ENCODE measurements at places on chromosomes 4 and X. TPM values are rescaled to one million over a fixed set of nuclear protein-coding genes. Genes with fewer than 3 reads are reported as not detected.

DNA sequence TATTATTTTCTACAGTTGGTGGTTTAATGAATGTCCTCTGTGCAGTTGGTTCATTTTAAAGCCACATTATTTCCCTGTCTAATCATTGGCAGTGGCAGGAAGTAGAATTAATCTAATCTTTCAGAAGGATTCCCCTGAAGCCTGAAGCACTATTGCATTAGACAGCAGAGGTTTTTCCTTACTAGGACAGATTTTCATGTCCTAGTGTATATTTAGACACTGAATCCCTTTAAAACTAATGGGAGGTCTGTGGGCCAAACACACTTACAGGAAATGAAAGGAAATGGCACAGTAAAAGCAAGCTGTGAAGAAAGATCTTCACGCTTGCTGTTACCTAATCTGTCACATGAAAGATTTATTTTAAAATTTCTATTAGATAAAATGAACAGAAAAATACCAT is 165.2 kb downstream of the SLC39A8 start:
- ATAC-seq, result no peak

GRCh38 chr4:145545538-145546174 is 64.0 kb downstream of the SMAD1 start:
- ATAC-seq, result peak; percentile 65

GRCh38 chrX:77749695-77750094 is 36.3 kb downstream of the ATRX start:
- ATAC-seq, result no peak

DNA sequence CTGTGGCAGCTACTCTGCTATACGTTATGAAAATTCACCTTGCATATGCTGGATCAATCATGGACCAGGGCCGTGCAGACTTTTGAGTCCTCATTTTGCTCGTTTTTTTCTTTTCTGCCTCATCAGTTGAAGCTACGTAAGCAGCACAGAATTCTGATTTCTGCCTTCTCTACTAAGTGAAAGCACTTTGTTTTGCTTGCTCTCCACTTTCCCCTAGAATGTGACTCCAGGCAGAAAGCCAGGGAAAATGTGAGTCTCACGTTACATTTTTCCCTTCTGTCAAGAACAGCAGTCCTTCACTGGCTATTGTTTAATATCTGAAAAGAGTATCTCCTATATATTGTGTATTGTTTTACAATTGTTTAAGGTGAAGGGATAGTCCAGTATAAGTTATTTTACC is 1840.1 kb downstream of the PCDH7 start:
- ATAC-seq, result no peak

DNA sequence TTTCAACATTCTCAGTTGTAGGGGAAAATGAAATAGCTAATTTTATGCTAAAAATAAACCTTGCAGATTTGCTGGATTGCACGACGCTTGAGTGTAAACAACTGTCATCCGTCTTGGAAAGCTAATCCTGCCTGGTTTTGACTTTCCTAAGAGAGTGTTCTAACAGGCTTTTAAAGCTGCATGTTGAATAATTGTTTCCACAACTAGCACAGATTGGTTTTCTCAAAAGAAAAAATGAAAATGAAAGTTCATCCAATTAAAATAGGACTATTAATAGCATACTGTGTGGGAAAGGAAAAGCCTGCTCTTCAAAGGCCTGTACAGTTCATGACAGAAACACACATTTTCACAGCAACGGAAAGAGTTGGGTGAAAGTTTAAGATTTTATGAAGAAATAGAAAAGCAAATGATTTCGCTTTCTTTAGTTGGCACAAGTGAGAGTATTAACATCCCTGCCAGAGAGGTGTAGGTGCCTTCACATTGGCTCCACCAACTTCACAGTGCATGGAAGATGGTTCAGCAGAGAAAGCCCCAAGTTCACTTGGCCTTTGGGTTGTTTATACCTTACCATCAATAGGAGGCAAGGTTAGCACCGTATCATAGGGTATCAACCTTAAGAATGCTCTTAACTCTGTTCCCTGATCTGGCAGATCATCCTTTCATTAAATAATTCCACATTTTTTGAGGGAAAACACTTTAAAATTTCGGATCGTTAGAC is 140.0 kb upstream of the GUCY1A1 start:
- peak; percentile 83 for ATAC-seq

GRCh38 chr4:165177725-165178666 is 29.4 kb upstream of the KLHL2 start:
- ATAC-seq, result no peak

DNA sequence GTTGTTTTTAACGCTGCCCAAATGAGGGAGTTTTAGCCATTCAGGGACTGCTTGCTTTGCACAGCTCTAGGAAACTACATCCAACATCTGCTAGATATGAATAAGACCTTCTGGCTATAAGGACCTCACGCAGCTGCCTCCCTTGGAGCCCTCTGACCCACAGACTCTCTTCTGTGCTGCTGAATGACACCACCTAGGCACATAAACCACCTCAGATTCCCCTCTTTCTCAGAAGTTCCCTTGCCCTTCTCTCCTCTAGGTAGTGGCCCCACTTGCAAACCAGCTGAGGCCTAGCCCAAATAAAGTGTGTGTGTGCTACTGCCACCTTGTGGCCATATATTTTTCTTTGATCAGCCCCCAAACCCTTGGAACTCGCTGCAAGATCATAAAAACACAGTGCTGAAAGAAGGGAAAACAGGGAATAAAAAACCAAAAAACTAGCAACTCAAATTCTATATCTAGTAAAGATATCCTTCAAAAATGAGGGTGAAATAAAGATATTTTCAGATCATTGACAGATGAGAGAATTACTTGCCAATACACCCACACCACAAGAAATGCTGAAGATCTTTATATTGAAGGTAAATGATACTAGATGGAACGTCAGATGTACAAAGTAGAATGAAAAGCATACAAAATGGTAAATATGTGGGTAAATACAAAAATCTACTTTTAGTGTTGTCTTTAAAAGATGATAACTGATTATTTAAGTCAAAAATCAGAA is 265.9 kb downstream of the ADAMTS3 start:
- no peak for ATAC-seq

GRCh38 chr4:98528882-98529281 is 129.5 kb downstream of the TSPAN5 start:
- ATAC-seq, result no peak

DNA sequence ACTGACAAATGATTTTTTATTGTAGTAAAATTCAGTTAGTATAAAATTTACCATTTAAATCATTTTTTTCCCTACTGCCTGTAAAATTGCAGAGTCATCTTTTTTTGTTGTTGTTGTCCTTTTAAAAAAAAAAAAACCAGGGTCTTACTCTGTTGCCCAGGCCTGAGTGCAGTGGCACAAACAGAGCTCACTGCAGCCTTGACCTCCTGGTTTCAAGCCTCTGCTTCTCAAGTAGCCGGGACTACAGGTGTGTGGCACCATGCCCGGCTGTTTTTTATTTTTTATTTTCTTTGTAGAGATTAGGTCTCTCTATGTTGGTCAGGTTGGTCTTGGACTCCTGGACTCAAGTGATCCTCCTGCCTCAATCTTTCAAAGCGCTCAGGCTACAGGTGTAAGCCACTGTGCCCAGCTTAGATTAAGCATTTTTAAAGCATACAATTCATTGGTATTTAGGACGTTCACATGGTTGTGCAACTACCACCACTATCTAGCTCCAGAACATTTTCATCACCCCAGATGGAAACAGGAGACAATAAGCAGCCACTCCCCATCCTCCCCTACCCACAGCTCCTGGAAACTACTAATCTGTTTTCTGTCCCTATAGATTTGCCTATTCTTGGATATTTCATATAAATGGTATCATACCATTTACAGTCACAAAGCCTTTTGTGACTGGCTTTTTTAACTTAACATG is 59.7 kb upstream of the PGRMC2 start:
- peak; percentile 60 for ATAC-seq

DNA sequence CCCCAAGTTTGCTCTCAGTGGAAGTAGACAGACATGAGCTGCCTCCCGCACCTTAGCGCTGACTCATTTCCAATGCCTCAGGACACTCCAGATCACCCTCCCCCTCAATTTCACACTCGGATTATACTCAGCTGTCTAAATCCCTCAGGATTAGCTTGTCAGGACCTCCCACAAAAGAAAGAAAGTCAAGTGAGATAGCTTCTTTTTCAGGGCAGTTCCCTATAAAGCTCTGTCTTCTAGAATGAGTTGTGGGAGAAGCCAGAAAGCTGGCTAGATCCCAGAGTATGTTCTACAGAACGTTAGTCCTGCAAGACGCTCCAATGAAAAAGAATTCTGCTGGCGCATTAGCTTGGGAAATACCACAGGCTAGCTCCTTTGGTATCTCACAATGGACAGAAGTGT is 51.2 kb upstream of the MTNR1A start:
- no peak for ATAC-seq

DNA sequence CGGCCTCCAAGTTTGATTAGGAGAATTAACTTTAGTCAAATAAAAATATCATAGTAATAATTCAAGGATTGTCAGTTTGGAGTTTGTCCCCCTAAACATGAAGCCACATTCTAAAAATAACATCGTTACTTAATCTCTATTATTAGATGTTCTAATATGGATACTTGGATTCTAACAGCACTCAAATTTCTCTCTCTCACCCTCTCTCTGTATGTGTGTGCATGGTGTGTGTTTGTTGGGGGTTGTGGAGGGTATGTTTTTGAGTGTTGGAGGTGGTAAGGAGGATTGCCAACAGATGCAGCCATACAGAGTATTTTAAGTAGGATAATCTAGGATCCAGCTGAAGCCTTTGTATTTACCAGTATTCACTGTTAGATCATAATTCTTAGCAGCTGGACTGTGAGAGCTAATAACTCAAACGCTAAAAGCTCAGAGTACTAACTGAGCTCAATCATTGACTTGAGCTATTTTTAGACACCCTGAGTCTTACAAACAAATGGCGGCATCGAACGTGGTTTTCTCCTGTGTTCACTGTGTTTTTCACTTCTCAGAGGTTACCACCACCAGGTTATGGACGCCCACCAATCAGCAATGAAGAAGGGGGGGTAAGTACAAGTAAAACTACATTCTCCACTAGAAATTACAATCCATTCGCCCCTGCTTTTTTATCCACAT is 8.8 kb downstream of the ENAM start:
- no peak for ATAC-seq

DNA sequence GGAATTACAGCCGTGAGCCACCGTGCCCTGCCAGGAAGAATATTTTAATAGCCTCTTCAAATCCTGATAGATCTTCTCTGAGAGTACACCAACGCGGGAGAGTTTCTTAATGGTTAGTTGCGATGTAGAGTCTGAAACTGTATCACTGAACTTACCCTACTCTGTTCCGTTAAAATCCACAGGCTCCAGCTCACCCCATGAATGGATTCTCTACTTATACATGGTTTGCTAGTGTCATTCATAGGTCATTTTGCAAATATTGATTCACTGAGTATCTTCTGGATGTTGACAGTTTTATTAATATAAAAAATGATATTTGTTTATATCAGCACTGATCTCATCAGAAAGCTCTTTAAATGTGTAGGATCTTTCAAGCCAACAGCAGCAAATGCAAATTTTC is 99.9 kb downstream of the FAM193A start:
- no peak for ATAC-seq

DNA sequence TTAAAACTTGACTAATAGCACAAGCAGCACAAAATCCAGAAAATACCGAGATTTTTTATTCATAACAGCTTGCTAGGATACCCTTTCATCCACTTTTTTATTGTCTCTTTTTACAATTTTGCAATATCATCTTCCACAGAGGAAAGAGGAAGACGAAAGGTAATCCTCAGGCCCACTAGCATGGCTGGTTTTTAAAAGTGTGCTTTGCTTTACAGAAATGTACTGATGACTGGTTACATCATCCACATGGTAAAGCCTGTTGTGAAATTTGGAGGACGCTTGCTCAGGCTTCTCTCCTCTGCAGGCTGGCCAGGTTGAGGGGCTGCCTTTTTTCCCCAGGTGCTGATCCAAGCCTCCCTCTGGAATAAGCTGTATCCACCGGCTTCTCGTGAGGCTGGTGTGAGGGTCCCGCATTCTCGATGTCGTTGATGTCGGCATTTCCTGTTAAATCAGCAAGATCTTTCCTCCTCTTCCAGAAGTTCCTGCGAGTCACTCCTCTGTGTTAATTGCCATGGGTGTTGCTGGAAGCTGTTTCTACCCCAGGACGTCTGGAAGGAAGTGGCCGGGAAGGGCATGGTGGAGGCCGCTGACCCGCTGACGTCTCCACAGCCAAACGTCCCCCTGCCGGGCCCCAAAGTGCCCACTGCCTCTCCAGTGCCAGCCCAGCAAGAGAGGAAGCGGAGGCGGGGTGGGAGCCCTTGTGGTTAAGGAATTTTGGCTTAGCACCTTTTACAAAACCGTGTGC is 5.8 kb upstream of the DGKQ start:
- peak; percentile 47 for ATAC-seq

DNA sequence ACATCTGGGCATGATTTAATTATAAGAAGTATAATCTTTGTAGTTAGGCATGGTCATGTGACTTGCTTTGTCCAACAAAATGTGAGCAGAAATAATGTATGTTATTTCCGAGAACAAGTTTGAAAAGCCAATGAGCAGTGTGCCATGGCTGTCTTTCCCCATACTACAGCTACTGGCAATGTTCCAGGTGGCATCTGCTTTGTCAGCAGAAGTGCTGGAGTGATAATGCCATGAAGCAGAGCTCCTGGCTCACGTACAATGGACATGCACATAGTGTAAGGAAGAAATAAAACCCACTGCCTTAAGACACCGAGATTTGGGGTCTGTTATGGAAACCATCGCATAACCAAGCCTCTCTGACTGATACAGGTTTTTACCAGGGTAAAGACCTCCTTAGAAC is 212.6 kb upstream of the RASGEF1B start:
- no peak for ATAC-seq

DNA sequence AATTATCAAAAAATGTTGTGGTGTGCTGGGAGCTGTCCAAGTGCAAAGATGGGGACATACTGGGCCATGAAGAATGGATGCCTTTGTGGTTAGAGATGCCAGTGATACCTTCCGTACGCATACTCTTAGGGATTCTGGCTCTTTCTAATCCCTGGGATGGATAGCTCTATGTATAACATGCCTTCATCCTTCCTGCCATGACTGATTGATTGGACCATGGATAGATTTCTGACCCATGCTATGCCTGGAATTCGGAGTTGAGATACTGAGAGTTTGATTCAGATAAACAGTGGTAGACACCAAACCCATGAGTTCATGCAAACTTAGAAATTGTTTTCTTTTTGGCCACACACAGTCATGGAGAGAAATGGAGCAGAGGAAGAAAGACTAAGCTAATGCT is 147.2 kb upstream of the WDFY3 start:
- ATAC-seq, result no peak

GRCh38 chr4:48227662-48228061 is 42.0 kb downstream of the TEC start:
- ATAC-seq, result no peak

Gene BTC
- 40.1 TPM for total RNA-seq

Gene CENPVL2
- not detected for total RNA-seq

Gene MAP3K15
- total RNA-seq, result 0.13 TPM

Gene NPY2R
- total RNA-seq, result not detected

Gene CTSO
- 26.9 TPM for total RNA-seq

Gene PARM1
- 17.7 TPM for total RNA-seq

Data from gastroesophageal sphincter (tissue), 4 donors.